Mammary epithelial cell (primary cell): ENCODE measurements at places on chromosomes 5 and 9.
A peak's percentile ranks its signal among the peaks of the same experiment; 100 is the strongest.

- no peak for DNase-seq
These were observed 17.0 kb upstream of the RPS23 start for GRCh38 chr5:82295144-82295543.

DNA sequence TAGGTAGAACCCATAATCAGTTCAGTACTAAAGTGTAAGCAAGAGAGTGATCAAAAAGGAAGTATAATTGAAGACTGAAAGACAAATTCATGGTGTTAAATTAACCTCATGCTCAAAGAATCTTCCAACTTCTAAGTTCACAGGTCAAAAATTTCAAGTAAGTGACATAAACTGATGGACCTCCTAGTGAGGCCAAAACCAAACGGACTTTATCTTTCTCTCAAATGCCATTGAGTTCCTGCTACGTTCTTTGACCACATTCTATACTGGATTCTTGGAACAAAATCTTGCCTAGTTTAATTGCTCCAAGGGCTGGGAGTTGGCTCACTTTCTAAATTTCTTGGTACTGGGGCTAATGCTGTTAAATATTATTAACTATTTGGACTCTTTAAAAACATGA, 794.9 kb downstream of the TLE4 start:
- no peak for DNase-seq

GRCh38 chr5:115626445-115626823, 598 bp upstream of the TMED7 start:
- no peak for DNase-seq

- DNase-seq = peak; percentile 44
These were observed 43.6 kb upstream of the C5orf46 start for GRCh38 chr5:147949711-147950573.

GRCh38 chr5:74894351-74894750, 28.2 kb upstream of the FAM169A start:
- DNase-seq = no peak

GRCh38 chr5:132444841-132445639, 45.5 kb downstream of the IRF1 start:
- no peak for DNase-seq

DNA sequence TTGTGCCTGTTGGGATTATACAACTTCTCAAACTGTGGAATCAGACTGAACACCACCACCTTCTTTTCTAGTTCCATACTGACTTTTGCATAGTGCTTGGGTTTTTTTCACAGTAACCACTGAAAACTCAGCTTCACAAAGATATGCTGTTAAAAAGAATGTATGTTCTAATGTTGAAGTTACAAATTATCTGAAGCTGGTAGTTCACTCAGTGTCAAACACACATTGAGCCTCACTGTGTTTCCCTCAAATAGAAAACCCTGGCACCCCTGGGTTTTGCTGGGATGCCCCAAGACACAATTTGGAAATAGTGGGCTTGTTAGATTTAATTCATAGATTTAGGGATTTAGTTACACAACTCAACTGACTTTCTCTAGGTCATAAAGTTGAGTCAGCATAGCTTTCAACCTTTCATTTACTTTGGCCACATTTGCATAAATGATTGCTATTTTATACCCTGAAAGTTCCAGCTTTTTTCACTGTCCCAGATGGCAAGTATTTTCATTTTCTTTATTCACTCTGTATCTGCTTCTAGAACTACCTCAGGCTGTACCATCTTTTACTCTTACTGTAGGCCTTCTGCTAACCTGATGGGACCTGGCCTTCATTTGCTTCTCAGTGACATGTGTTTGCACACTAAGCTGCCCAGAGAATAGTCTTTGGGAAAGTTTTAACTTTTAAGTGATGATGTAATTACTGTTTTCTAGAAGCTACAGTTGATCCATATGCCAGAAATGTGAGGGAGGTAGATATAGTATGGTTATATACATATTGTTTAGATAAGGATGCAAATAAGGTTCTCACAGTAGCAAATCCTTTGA, 115.1 kb downstream of the CDC42SE2 start:
- no peak for DNase-seq

GRCh38 chr5:125775896-125776295, 647.3 kb upstream of the GRAMD2B start:
- DNase-seq = no peak

DNA sequence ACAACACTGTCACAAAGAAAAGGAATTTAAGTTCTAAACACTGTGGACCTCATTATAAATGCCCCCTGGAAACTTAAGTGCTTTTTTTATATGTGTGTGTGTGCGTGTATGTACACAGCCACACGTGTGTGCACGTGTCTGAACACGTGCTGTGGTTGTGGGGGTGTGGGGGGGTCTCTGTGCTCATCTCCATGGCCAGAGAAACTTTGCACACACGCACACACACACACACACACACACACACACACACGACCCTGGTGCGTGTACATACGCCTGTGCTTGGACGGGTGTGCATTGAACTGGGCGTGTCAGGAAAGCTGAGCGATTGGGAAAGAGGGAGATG, 27.9 kb downstream of the AMBP start:
- DNase-seq = no peak

DNA sequence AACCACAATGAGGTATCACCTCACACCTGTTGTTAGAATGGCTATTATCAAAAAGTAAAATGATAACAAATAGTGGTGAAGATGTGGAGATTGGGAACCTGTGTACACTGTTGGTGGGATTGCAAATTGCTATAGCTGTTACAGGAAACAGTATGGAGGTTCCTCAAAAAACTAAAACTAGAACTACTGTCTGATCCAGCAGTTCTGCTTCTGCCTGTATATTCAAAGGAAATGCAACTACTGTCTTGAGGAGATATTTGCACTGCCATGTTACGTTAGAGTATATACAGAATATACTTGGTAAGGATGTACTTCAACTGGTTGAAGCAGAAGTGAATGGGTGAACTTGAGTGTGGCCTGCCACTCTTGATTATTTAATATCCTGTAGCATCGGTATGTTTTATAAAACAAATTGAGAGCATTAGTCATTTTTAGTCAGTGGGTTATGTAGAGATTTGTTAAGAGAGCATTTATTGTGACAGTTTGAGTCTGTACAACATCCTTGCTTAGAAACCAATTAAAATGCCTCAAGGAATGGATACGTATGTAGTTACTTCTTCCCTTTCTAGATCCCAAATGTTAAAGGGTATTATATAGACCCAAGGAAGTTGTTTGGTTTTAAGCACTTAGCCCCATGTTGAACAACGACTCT, 37.5 kb downstream of the ZCCHC7 start:
- DNase-seq = no peak

GRCh38 chr5:35881758-35882157, 25.1 kb downstream of the IL7R start:
- no peak for DNase-seq

DNA sequence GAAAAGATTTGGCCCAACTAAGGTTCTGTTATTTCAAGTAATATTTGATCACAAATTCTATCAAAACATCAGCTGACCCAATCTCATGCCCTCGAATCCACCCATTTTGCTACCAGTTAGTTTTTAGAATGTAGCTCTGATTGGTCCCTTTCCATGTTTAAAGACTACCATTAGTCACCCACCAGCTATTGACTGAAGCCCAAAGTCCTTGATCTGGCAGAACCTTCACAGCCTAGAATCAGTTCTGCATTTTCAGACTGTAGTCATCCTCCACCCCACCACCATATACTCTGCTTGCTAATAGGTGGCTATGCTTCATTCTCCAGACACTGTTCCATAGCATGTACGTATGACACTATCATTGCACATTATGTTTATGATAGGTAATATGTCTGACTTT, 182.2 kb upstream of the TARS1 start:
- no peak for DNase-seq

DNA sequence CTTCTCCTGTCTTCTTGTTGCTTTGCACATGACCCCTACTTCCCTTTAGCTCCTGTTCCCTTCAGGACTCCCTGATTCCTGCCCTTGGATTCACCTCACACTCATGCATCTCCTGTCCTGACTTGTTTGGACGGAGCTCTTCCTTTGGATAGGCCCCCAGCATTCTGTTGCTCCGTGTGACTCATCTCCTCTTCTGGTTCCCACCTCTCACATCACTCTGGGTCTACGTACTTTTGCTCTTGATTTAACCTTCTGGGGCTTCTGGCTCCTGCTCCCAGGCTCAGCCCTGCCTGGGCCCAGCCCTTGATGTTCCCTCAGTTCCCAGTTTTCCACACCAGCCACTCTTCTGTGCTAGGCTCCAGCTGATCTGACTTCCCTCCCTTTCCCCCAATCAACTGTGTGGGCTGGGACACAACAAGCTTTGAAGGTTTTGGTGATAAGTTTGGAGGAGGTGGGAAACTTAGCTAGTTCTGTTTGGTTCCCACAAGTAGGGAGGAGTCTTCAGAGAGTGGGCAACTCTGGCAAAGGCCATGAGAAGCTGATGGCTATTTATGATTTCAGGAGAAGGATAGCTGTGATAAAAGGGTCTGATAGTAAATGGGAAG, 331.5 kb downstream of the ARHGEF28 start:
- DNase-seq = peak; percentile 93

DNA sequence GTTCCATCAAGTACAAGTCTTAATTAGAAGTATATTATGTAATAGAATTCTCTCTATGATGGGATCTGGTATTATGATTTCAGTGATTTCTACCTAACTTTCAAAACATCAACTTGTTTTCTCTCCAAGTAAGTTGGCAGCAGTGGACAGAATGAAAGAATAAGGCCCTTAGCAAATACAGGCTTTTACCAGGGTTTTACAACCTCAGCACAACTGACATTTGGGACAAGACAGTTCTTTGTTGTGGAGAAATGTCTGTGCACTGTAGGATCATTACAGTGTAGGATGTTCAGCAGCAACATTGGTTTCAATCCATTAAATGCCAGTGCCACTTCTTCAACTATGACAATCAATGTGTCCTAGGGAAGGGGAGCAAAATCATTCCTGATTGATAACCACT, 48.8 kb downstream of the MLANA start:
- no peak for DNase-seq

DNA sequence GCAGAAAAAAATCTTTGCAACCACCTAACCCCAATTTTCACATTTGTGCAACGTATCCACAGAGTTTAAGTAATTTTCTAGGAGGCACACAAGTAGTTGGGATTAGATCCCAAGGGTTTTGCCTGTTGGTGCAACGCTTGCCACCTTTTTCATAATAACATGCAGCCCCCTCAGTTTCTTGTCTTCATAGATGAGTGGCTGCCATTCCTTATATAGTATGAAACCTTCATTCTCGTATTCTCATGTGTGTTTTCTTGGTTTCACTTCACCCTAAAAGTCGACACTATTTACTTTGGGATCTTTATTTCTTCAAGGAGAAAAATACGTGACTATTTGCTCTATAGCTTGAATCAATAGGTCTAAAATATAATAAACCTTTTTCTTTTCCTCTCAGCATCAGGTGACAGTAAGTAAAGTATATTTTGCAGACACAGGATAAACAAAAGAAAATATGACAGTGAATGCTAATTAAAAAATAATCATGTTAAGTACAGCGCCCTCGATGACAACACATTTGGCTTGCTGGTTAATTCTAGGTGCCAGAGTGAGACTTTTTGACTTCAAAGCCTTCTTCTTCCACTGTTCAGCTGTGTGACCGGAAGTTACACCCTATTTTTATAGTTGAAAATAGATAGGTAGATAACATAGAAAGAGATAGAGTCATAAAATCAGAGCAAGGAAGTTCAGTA, 342.8 kb upstream of the CCNG1 start:
- DNase-seq = no peak

- DNase-seq = no peak
These were observed 354.0 kb downstream of the NPR3 start for GRCh38 chr5:33065131-33065530.

GRCh38 chr5:135825373-135826220, 8.9 kb upstream of the SLC25A48 start:
- no peak for DNase-seq

GRCh38 chr5:10534561-10535530, 29.0 kb upstream of the ANKRD33B start:
- no peak for DNase-seq

DNA sequence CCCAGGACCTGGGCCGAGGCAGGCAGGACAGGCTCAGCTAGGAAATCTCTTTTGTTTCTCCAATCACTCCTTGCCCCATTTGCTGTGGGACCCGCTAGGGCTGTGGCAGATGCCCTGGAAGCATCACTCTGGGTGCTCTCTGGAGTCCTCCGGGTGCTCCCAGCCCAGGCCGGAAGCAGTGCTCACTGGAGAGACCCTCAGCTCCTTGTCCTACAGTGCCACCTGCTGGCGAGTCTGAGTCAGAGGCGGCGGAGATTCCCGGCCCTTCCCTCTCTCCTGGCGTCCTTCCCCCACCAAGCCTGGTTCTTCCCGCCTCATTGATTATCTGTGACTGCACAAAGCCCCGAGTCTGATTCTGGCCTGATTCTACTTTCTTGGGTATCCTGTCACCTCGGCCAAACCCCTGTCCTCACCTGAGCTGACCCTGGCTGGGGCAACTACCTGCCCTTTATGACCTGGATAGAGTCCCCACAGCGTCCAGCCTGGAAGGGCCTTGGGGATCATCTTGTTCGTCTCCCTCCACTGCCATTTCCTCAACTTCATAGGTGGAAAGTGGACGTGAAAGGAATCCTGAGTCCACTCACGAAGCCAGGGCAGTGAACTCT, 7.3 kb upstream of the BARHL1 start:
- DNase-seq = peak; percentile 57

DNA sequence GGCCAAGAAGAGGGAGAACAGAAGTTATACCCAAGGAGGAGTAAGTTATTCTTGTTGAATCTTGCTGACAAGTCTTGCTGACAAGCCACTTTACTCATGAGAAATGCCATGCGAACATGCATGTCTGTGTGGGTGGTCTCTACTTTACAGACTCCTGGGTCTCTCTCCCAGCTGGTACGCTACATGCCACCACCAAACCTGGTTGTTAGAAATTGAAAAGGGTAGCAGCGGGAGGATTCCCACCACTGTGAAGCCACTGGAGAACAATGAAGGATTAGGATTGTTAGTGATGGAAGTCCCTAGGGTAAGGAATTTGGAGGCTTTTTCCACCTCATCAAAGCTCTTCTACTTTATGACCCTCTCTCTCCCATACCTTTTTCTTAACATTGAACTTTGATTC, 53.6 kb upstream of the GABRB2 start:
- DNase-seq = no peak

DNA sequence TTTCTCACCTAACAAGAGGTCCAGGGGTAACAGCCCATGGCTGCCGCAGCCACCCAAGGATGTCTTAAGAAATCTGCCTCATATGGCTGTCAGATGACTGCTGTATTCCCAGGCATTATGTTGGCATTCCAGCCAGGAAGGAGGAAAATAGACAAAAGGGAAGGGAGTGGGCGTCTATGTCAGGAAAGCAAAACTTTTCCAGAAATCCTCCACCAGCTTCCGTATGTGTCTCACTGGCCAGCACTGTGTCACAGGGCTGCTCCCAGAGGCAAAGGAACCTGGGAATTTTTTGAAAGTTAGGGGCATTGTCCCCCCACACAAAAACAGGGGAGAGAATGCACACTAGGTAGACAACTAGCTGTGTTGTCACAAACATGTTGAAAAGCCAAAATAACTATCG, 7.3 kb downstream of the BHMT2 start:
- DNase-seq = no peak

GRCh38 chr9:99222416-99223270, 561 bp downstream of the SEC61B start:
- peak; percentile 4 for DNase-seq

GRCh38 chr5:35794684-35795375, 61.9 kb upstream of the IL7R start:
- no peak for DNase-seq

GRCh38 chr5:175576591-175576990, 81.3 kb upstream of the HRH2 start:
- no peak for DNase-seq

GRCh38 chr5:106380736-106381135, 1290.0 kb downstream of the EFNA5 start:
- DNase-seq = peak; percentile 74

- DNase-seq = peak; percentile 40
These were observed 68.6 kb upstream of the DPYSL3 start for GRCh38 chr5:147578228-147579024.

- no peak for DNase-seq
These were observed 11.4 kb downstream of the LAMC3 start for GRCh38 chr9:131020388-131020787.
